ENCODE measurements at places on chromosomes 1 and 21. TPM values are rescaled to one million over a fixed set of nuclear protein-coding genes. Genes with fewer than 3 reads are reported as not detected.

Gene GJB3
- 0.02 TPM for polyA plus RNA-seq

Gene KRTAP21-2
- polyA plus RNA-seq, result not detected

Gene ATP1A1
- 159 TPM for polyA plus RNA-seq

Gene ZNF697
- polyA plus RNA-seq, result 1.6 TPM

Gene TIE1
- polyA plus RNA-seq, result 55.3 TPM

Gene MSH4
- 0.11 TPM for polyA plus RNA-seq

Gene LDLRAD2
- 2.9 TPM for polyA plus RNA-seq

Gene CFAP57
- 0.07 TPM for polyA plus RNA-seq

Gene ILDR2
- polyA plus RNA-seq, result 0.09 TPM

Gene IFI44L
- 3.7 TPM for polyA plus RNA-seq

Gene S100A16
- 30.9 TPM for polyA plus RNA-seq

Gene RNF115
- polyA plus RNA-seq, result 4.9 TPM

Gene PLEKHN1
- polyA plus RNA-seq, result 1.1 TPM

Gene CCDC185
- not detected for polyA plus RNA-seq
